Activated T-cell treated with anti-CD3 and anti-CD28 coated beads for 48 hours (primary cell): ENCODE measurements at places on chromosomes 5 and 9.

DNA sequence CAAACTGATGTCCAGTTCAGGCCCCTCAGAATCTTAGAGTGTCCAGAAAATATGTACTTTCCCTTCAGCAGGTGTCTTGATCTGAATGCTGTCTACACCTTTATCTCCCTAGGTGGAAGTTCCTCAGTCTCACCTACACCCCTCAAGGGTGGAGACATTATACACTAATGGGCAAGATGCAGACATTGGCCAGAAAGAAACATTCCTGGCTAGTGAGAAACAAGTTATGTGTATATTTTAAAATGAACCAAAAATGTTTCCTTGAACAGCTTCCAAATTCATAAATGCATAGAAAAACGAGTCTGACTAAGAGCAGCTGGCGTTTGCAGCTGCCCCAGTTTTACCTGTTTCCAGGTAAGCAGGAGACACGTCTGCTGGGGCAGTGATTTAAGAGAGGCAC is 140.5 kb upstream of the IRX4 start:
- no peak for DNase-seq

DNA sequence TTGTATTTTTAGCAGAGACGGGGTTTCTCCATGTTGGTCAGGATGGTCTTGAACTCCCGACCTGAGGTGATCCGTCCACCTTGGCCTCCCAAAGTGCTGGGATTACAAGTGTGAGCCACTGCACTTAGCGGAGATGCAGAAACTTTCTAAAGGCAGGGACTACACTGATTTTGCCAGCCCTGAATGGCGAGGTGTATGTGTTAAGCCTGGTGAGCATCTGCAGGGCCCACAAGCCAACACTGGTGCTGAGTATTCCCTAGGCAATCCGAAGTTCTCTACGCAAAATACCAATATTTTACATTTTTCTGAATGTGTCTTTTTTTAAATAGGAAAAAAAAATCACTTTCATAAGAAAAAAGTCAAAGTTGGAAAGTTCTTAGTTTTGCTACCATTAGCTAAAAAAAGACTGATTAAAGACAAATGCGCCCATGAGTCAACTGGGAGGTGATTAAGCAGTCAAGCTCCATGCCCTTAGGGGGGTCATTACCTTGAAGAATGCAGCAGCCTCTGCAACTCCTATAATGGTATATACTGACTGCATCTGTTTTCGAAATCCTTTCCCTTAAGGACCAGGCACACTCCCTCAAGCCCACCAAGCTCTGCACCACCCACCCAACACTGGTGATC is 502.8 kb downstream of the BNC2 start:
- DNase-seq: no peak

GRCh38 chr9:98894761-98895160 is 48.9 kb upstream of the COL15A1 start:
- no peak for DNase-seq

GRCh38 chr5:133993185-133993936 is 11.4 kb downstream of the VDAC1 start:
- no peak for DNase-seq

DNA sequence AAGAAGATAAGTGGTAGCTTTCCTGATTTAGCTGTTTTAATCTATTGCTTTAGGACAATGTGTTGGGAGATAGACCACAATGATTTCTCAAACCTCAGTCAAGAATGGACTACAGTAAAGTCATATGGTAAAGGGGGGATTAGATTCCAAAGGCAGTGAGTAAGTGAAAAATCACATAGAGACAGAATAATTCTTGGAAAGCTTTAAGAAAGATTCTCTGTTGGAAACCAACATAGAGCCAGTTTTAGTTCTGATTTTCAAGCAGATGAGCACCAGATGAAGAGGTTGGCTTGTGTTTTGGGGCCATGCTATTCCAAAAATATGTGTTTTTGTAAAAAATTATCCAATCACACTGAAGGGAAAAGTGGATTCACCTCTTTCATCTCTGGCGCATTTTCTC is 256.8 kb upstream of the RPS23 start:
- DNase-seq: no peak

DNA sequence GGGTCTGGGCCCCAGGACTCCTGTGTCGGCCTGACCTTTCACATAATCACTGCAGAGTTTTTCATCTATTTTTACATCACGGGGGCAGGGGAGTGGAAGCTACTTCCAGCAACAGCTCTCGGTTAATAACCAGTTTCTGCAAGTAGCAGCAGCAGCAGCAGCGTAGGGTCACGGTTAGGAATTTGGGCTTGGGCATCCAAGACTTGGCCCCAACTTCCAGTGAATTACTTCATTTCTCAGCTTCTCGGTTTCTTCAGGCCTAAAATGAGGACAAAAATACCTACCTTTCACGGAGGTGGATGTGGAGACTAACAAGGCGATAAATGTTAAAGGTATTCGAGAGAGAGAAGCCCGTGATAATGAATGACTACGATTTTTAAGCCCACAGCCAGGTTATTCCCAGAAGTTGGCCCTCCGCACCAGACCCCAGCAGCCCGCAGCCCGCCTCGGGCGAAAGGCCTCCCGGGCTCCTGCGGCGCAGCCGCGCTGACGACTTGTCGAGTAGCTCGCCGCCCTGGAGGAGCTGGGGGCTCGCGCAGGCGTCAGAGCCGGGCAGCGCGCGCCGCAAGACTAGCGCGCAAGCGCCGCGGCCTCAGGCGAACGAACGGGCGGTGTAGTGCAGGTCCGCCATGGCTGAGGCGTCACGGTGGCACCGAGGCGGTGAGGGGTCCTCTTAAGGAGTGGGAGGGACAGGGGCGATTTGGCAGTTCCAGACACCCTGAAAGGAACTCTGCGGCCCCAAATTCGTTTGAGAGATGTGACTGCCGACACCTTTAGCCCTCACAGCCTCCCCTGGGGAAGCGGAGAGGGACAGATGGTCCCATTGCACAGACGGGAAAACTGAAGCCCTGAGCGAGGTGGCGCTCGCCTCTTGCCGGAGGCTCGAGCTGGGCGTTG is at the start of gene PKD2L2:
PKD2L2 (plus strand) TSS at position 595 of the 897 bp plus-strand sequence; CDS start at position 630, 35 bp downstream.
- peak; percentile 85 for DNase-seq

DNA sequence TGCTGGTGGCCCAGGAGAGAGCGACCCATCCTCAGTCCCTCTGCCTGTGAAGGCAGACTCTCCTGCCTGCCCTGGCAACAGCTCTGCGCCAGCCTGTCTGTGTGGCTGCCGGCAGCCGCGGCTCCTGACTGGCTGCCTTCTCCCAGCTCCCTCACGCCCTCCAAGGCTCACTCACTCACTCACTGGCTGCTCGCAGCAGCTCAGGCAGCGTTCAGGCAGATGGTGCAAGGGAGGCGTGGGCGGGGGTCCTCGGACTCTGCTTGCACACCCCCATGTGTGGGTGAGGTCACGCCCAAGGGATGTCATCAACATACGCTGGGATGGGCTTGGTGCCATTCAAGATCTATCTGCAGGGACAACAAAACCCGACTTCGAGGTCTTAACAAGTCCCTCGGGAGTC is 66.7 kb downstream of the DAB2IP start:
- no peak for DNase-seq

DNA sequence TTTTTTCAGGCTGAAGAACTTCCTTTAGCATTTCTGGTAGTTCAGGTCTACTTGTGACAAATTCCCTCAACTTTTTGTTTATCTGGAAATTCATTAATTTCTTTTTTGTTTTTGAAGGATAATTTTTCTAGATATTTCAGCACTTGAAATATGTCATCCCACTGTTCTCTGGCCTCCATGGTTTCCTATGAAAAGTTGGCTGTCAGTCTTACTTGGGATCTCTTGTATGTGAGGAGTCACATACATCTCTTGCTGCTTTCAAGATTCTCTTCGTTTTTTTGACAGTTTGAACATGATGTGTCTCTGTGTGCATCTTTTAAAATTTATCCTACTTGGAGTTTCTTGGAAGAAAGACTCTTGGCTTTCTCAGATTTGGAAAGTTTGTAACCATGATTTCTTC is 79.5 kb downstream of the RIC1 start:
- DNase-seq: no peak

GRCh38 chr5:164481270-164481669 is 975.9 kb downstream of the MAT2B start:
- no peak for DNase-seq

- no peak for DNase-seq
Observed at GRCh38 chr5:40483316-40483715, 196.4 kb upstream of the PTGER4 start.

DNA sequence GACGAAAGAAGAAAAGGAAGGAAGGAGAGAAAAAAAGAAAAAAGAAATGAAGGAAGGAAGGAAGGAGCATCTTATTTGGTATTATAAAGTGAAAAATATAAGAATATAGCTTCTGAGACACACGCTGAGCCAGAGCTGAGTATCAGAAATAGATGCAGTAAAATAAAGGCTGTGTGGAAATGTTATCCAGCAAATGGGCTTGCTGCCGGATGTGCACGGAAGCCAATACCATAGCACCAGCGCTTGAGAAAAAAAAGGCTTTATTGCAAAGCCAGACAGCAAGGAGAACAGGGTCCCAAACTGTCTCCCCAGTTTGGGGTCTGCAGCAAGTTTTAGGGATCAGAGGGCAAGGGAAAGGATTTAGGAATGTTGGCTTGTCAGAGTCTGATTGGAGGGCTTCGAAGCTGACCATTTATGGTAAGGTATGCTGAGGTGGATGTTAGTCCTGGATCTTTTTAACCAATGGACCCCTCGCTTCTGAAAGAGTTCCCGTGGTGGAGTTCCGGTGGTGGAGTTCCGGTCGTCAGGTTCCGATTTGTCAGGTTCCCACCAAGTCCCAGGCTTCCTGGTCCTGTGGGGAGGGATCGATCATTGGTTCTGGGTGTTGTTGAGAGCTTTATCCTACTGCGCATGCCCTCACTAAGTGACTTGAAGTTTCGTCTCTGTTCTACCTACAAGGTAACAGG is 70.4 kb downstream of the SFXN1 start:
- no peak for DNase-seq

DNA sequence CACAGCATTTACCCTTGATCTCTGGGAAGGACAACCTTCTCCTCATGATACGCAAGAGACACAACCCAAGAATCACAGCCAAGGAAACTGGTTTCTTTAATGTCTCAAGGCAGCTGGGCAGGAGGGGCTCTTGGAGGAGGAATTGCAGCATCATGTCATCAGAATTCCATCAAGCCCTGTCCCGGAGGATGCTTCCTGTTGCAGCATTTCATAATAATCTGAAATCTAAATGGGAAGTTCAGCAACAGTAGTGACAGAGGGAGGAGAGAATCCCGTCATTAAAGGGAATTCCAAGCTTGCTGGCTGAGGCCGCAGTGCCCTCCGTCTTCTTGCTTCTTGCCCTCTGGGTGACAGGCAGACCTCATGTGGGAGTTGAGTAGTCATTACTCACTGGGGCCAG is 192.7 kb downstream of the TENT4A start:
- no peak for DNase-seq

- DNase-seq: no peak
Observed at GRCh38 chr9:107881626-107882300, 392.2 kb upstream of the KLF4 start.

- no peak for DNase-seq
Observed at GRCh38 chr9:125601961-125602360, 105.0 kb downstream of the MAPKAP1 start.
